Fibroblast of skin of back (primary cell): ENCODE measurements at places on chromosomes 12 and 14.

GRCh38 chr14:74517731-74518130, 24.2 kb downstream of the ISCA2 start:
- no peak for DNase-seq

DNA sequence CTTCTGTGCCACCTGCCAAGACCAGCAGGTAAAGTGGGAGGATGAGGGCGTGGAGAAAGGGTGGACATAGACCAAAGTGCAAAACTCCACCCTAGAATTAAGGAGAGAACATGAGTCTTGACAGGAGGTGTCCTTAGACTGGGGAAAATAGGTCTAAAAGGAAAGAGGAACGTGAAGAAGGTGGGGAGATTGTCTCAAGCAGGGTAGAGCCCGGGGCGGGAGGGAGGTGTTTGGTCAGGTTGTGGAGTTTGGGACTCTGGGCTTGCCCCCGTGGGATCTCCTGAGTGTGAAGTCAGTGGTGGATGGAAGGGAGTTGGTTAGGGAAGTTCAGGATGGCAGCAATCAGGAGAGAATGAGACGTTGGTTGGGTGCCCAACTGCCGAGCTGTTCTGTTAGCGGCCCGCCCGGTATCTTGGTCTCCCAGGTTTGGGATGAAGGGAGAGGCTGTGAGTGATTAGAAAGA, 386 bp downstream of the DGKA start:
- DNase-seq, result no peak

- no peak for DNase-seq
Measured at GRCh38 chr14:33486332-33486890, 464.5 kb downstream of the EGLN3 start.

DNA sequence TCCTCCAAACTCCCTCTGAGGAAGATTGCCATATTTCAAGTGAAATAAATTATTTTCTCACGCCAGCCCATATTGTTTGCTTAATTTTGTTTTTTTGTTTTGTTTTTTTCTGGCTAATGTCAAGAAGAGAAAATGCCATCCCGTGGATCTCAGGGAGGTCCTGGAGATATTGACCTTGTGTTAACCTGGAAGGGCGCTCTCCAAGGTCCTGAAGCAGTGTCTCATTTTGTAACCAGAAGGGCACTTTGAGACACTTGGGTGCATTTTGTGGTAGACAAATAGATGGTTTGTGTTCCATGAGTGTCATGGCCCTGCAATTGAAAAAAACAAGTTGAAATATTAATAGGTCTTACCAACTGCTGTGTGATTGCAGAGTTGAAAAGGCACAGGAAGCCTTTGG, 268.9 kb downstream of the SUDS3 start:
- no peak for DNase-seq

- no peak for DNase-seq
Measured at GRCh38 chr14:96574171-96574632, 72.0 kb downstream of the PAPOLA start.
